ENCODE measurements at places on chromosomes 12 and 14. TPM values are rescaled to one million over a fixed set of nuclear protein-coding genes. Genes with fewer than 3 reads are reported as not detected.

GRCh38 chr12:13000925-13001774 is 1.1 kb upstream of the HEBP1 start:
- DNase-seq: peak; percentile 79

NRIP2 gene
- 1.1 TPM for total RNA-seq

- no peak for DNase-seq
Measured at GRCh38 chr14:23828001-23828400, 125.6 kb upstream of the DHRS4 start.

RNASE4 gene
- total RNA-seq: 8.1 TPM

GYS2 gene
- total RNA-seq: not detected
